CD4-positive, alpha-beta T cell treated with Interleukin-6 at 100 ng/mL for 8 hours (primary cell): ENCODE measurements at places on chromosomes 7 and 10.

DNA sequence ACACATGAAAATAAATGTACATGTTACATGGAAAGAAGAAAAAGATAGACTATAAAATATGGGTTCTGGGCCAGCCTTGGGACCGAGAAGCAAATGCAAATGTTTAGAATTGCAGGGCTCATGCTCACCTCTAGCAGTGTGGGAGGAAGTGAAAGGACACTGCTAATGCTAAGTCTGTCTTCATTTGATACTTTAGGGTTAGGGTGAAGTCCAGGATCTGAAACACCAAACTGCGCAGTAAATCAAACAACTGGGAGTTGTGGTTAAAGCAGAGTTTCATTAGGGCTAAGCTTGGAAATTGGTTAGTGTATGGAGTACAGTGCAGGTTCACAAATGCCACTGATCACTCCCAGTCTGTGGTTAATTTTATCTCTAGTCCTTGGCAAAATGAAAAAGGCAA, 73.2 kb upstream of the PDK4 start:
- DNase-seq, result no peak

DNA sequence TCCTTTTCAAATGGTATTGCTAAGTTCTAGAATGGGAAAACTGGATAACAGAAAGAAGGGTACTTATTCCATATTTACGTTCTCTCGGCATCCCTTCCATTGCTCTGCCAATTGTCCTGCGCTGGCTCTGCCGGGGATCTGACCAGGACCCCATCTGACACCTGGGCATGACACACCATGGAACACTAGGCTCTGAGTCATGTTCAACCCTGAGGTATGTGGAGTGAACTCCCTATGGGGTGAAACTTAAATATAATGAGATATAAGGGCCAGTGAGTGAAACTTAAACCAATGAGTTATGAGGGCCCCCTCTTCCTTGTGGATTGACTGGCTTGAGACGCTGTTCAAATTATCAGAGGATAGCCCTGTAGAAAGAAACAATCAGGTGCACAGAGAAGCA, 55.1 kb upstream of the ZEB1 start:
- no peak for DNase-seq

GRCh38 chr10:110501142-110501937, 3.6 kb downstream of the DUSP5 start:
- peak; percentile 49 for DNase-seq

DNA sequence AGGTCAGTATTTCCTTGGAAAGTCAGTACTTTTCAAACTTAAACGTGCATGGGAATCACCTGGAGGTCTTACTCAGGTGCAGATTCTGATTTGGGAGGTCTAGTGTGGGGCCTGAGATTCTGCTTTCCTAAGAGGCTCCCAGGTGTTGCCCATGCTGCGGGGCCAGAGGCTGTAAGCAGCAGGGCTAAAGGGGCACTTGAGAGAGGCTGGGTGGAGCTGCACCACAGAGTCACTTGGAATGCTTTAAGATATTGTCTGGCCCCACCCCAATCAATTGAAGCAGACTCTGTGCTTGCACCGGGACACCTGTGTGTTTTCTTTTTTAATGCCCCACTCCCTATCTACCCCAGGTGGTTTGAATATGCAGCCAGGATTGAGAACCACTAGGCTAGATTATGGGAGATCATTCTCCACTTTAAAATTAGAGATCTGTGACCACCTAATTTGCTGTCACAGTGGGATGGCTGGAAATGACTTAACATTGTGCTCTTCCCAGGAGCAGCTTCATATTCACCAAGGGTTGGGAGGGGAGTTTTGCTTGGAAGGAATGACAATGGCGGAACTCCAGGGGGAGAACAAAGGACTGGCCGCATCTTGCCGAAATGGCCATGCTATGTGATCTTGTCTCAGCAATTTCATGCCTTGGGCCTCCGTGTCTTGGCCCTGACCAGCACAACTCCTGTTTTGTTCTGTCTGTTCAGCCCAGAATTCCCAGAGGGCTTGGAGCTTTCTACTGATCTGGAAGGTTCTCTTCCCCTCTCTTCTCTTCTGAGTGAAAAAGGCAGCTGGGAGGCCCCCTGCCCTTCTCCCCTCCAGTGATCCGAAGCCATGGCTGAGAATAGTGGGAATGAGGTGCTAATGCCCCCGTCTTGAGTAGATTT, 80.2 kb downstream of the FAM241B start:
- DNase-seq, result no peak

DNA sequence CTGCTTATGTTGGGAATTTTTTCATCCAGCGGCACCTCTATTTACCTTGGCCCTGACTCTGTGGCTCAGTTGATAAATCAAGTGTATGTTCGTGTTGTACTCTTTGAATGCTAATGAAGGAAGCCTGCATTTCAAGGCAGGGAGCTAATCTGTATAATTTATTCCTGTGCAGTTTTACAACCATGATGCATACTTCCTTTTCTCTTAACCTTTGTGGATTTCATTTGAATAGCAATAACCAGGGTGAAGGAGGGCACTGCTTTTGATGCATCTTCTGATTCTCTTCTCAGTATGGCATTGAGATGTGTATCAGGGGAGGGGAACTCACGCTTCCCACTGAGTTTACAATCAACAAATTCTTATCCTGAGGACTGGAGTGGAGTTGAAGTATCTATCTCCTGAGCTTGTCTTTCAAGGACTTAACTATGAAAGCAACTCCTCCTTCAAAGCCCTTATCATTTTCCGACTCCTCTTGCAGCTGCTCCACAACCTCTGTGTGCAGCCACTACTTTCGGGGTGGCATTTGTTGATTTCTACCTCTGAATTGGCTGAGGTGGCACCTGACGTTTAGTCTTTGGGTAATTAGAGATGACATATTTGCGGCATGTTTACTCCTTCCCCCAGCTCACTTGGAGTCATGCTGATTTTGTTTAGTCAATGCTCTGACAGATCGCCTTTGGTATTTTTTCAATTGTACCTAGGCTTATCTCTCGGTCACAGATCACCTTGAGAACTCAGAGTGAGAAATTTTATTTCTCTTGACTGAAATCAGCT, 275.2 kb downstream of the PHTF2 start:
- no peak for DNase-seq

- peak; percentile 95 for DNase-seq
Measured at GRCh38 chr10:101031128-101031795, at the start of the genes PDZD7 and SFXN3. Gene PDZD7, minus strand, starts transcription at chr10:101031129. Its CDS starts 910 bp downstream, at chr10:101030219. Gene SFXN3, plus strand, starts transcription at chr10:101031234. Its CDS starts 3,461 bp downstream, at chr10:101034695.

GRCh38 chr7:49790209-49790608, 16.8 kb downstream of the VWC2 start:
- DNase-seq, result no peak
